ENCODE measurements at places on chromosomes 6 and 20.

DNA sequence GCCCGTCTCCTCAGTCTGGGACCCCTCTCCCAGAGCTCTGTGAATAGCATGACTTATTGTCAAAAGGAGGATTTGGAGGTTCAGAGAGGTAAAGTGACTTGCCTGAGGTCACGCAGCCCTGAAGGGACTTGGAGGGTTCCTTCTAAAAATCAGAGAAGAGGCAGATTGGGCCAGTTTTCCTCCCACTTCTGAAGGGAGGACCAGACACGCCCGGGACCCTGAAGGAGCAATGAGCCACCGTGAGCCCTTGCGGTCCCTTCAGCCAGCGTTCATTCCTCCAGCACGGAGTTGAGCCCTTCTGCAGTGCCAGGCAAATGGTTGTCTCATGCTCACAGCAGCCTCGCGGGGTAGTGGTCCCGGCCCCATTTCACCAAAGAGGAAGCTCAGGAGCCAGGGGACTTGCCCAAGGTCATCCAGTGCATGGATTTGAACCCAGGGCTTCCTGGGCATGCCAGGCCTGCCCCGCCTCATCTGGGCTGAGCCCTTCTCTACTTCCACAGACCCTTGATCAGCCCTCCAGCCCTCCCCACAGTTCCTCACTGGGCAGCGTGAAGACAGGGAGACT, 7.4 kb downstream of the SRC start:
- DNase-seq = no peak

GRCh38 chr6:110511401-110511800, 35.0 kb upstream of the SLC22A16 start:
- DNase-seq = no peak

DNA sequence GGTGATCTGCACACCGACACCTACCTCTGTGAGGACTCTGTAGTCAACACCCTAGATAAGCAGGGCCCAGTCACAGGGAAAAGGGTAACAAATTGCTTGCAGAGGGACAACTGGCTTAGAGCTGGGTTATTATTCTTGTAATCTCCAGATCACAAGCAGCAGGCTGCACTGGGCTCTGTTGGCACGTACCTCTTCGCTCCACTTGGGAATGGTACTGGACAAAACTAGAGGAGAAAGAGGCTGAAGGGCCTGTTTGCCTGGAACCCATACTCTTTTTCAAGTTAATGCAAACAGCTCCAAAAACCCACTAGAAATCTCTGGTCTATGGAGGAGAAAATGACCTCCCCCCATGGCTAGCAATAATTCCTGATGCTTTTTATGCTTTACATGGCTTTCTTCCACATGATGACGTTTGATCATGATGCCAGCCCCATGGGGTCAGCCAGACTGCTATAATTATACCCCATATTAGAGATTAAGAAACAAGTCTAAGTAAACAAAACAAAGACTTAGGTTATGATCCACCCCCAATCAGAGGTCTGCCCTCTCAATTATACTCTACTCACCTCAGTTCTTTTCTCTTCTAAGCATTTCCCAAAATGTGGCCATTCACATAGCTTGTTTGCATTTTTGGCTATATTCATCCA, 190.0 kb downstream of the UNC5CL start:
- DNase-seq = no peak

DNA sequence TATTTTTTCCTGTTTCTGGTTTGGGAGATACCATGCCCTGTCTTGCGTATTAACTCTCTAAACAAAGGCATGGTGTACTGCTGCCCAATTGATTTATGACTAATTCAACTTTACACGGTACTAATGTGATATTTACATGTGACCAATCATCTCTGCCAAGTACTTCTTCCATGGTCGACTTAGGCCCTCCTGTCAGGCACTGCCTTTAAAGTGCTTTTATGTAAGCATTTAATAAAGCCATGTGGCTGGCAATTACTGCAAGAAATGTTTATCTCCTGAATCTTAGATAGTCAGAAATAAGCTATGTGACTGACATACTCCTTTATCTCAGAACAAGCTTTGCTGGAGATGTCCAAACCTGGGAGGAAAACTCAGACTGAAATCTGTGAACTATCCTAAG, 323.4 kb downstream of the BTBD3 start:
- no peak for DNase-seq

DNA sequence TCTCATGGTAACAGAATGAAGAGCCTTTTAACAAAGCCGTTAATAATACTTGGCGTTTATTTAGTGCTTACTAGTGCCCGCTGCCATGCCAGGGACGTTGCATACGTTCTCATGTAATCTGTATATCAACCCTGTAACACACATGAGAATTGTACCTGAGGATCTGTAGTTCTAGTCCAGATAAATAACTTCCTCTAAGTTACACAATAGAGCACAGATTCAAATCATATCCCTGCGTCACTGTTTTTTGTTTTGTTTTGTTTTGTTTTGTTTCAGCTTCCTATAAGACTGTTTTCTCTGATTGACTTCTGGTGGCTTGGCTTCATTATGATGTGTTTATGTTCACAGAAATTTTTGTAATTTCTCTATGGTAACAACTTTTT, 553 bp downstream of the ZSCAN16 start:
- no peak for DNase-seq

- DNase-seq = no peak
These were observed 1.2 kb downstream of the ZFAND3 start for GRCh38 chr6:37820718-37821079.

DNA sequence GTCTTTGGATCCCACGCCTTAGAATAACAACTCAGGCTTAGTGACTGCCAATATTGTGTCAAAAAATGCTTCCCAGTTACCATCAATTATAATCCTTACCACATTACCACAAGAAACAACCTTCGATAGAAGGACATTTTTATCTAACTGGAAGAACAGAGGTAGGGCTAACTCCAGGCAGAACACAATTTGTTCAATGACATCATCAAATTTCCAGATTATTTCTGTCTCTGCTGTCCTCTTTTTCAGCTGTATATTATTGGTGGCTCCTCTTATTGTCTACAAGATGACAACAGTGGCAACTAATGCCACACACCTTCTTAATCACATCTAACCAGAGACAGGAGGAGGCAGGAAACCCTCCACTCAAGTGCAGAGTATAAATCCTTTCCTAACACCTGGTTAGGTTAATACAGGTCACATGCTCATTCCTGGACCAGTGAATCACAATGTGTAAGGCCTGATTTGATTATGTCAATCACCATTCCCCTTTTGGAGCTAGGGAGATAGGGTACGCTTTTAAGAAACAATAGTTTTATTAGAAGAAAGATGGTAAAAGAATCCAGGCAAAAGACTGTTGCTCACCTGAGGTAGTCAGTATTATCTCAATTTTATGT, 18.0 kb downstream of the KHDC1L start:
- DNase-seq = no peak

DNA sequence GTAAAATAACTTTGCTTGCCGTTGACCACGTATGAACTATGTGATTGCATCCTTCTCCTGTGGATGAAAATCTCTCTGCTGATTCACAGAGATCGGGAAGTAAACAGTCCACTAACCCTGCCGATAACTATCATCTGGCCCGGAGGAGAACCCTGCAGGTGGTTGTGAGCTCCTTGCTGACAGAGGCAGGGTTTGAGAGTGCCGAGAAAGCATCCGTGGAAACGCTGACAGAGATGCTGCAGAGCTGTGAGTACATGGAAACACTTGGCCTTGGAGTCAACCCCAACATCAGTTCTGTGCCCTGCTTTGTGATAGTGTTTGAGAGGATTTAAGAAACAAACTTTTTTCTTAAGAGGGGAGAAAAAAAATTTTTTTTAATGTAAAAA, 937 bp downstream of the TAF8 start:
- no peak for DNase-seq

- DNase-seq = no peak
These were observed 43.0 kb downstream of the TSPYL4 start for GRCh38 chr6:116210750-116211425.

GRCh38 chr6:700490-700889, 7.6 kb upstream of the EXOC2 start:
- DNase-seq = no peak

DNA sequence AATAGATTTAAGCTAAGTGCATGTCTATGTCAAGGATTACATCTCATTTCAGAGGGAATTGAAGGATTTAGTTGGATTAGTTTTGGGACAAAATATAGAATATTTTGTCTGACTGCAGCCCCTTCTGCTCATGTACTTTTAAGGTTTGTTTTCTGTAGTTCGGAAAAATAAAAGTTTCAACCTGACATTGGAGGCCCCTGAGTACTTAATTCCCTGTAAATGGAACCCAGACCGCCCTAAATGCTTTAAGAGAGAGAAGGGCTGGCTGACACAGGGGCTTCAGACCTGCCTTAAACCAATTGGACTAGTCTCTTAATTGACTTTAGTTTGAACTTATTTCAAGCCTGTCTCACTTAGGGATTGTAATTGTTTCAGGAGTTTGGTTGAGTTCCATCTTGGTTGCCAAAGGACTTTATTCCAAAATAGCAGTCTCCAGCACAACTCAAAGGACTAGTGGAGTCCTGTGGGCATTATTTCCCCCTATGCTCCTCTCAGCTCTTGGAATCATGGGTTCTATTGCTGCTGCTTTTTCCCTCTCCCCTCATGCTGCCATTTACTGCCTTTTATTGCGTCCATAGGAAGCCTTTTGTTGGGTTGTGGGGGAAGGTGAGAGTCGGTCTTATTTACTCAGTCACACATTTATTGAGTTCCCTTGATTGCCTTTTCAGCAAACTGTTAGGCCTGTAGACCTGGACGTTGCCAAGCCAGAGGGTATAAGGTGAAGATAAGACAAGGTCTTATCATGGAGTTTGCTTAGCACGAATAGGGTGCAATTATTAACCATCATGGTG, 14.5 kb downstream of the BRD2 start:
- DNase-seq = no peak

DNA sequence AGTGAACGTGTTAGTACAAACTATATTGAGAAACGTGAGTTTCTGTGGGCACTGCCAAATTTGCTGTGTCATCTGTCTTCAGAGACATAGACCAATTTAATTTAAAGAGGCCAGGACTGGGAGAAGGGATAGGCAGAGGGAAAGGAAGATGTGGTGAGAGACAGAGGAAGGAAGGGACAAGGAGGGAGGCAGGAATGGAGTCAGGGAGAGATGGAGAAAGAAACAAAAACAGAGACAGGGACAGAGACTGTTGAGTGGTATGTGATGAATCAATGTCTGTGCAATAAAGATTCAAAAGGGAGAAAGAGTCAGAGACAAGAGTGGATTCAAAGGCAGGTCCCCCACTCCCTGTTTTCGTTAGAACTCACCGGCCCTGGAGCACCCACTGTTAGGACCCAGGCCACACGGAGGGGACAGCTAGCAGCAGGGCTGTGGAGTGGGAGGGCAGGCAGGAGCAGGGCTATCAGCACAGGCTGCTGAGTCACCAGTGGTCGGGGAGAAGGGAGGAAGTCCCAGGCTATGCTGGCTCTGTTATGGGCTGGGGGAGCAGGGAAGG, 51.6 kb upstream of the CHD6 start:
- no peak for DNase-seq

GRCh38 chr6:72861059-72861458, 239.2 kb downstream of the KCNQ5 start:
- no peak for DNase-seq

GRCh38 chr6:73389854-73390253, 4.8 kb upstream of the DDX43 start:
- DNase-seq = no peak

DNA sequence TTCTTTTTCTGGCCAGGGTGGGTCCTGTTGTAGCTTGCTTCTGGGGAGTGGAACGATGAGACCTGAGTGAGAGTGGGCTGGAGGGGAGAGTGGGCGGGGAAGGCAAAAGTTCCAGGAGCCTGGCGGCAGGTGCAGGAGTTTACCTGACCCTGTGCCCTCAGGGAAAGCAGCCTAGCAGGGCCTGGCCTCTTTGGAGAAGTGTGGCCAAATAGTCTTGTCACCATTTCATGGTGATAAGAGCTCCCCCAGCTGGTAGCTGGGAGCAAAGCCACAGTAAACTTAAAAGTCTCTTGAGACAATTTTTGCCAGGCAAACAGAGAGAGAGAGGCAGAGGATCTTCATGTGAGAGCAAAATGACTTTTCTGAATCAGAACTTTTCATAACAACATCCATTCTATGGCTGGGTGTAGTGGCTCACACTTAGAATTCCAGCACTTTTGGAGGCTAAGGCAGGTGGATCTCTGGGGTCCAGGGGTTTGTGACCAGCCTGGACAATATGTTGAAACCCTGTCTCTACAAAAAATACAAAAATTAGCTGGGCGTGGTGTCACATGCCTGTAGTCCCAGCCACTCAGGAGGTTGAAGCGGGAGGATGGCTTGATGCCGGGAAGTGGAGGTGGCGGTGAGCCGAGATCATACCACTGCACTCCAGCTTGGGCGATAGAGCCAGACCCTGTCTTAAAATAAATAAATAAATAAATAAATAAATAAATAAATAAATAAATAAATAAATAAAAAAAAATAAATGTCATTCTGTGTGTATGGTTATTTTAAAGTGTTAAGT, 161.8 kb upstream of the SCGN start:
- no peak for DNase-seq

All from NCI-H1048 (cell line).